GM23338 (cell line): ENCODE measurements at places on chromosomes 12 and 14. TPM values are rescaled to one million over a fixed set of nuclear protein-coding genes. Genes with fewer than 3 reads are reported as not detected.

DNA sequence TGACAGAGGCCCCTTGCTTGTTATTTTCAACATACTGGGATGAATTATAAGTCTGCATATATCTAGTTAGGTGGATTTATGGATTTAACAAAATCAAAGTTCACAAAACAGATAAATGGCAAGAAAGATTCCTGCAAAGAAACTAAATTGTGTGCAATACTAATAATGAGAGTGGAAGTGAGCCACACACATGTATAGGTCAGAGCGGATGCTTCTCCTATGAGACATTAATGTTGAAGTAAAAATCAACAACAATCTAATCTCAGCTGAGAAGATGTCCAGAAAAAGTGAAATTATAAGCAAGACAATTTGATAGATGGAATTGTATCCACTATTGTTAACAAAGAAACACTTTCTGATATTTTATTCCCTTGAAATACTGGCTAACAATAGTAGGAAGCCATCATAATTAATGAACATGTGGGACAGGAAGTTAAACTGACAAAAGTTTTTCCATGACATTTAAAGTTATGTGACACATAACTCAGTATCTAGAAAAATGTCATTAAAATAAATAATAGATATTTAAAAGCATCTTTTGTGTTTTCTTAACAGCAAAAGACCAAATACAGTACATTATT lies 39.7 kb downstream of the RAD51B start:
- H3K4me1 ChIP-seq: 0 out of 2 replicates have a peak, but pooled peaks cover 4% of the 10 kb centered on the region
- no peak for DNase-seq
- no peak overlapping the region for H3K27ac ChIP-seq
- H3K36me3 ChIP-seq: no peaks in the 10 kb centered on the region
- H3K27me3 ChIP-seq: no peaks in the 10 kb centered on the region

DNA sequence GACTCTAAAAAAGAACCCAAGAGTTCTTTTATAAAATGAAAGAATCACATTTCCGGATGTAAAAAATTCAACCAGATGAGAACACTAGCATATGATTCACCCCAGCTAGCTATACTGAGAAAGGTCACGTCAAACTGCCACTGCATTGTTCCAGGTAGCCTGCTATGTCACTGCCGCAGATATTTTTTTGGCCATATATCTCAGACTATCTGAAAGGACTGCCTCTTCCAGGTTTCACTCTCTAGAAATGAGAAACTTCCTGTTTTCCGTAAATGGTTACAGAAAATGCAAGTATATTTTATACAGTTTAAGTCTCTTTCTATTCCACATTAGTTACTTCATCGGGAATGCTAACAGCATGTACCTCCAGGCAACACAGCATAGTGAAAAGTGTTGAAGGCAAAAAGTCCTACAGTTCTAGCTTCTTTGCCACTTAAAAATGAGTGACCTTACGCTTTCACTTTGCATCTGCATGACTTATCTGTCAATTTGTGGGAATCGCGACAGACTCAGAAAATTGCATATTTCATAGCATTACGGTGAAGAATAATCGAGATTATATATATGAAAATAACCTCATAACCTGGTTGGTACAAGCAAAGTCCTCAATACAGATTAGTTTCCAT lies 105.2 kb downstream of the MED13L start:
- no peaks in the 10 kb centered on the region for H3K27me3 ChIP-seq
- peaks cover 53% of the 10 kb centered on the region for H3K4me1 ChIP-seq
- no peak overlapping the region for H3K27ac ChIP-seq

DNA sequence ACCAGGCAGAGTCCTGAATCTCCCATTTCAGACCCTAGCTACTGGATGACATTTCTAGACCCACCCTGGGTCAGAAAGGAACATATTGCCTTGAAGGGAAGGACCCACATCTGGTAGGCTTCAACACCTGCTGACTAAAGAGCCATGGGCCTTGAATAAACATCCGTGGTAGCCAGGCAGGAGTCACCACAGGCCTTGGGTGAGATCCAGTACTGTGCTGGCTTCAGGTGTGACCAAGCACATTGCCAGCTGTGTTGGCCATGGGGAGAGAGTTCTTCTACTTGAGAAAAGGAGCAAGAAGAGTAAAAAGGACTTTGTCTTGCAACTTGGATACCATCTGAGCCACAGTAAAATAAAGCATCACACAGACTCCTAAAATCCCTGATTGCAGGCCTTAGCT lies 332.6 kb downstream of the SLC16A7 start:
- no peaks in the 10 kb centered on the region for H3K36me3 ChIP-seq
- no peak overlapping the region for H3K27ac ChIP-seq
- H3K4me1 ChIP-seq: no peaks in the 10 kb centered on the region
- H3K27me3 ChIP-seq: no peaks in the 10 kb centered on the region

GRCh38 chr12:128137140-128137539 lies 129.8 kb upstream of the TMEM132C start:
- DNase-seq: no peak
- H3K4me1 ChIP-seq: no peaks in the 10 kb centered on the region
- no peak overlapping the region for H3K4me3 ChIP-seq
- peaks cover 4% of the 10 kb centered on the region; the same call in 1 of the 2 replicates for H3K36me3 ChIP-seq
- H3K27me3 ChIP-seq: no peaks in the 10 kb centered on the region

DNA sequence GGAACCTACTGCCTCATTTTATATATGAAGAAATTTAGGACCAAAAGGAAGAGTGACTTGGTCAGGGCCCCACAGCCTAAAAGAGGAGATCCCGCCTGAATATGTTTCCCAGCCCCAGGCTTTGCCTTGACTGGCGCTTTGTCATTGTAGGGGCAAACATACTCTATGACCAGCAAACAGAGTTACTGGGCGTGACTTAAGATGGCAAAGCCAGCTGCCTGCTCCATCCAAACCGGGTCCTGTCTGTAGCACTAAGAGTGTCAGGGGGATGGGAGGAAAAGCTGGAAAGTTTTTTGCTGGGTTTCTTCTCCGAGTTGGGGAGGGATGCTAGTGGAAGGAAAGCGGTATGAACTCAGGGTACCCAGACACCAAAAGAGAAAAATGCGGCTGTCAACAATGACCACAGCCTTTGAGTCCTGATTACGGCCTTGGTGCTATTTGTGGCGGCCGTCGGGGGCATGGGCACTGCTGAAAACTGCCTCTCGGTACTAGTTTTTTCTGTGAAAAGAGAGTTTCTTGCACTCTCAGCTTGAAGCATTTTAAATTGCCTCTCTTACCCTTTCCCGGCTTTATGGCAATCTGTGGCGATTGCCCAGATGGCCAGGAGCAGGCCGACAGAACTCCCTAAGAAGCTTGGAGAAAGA lies 82.7 kb downstream of the PRIMA1 start:
- H3K4me1 ChIP-seq: no peaks in the 10 kb centered on the region
- H3K4me3 ChIP-seq: no peak overlapping the region
- no peaks in the 10 kb centered on the region for H3K36me3 ChIP-seq
- H3K27me3 ChIP-seq: no peaks in the 10 kb centered on the region
- no peak overlapping the region for H3K27ac ChIP-seq
- DNase-seq: no peak

DNA sequence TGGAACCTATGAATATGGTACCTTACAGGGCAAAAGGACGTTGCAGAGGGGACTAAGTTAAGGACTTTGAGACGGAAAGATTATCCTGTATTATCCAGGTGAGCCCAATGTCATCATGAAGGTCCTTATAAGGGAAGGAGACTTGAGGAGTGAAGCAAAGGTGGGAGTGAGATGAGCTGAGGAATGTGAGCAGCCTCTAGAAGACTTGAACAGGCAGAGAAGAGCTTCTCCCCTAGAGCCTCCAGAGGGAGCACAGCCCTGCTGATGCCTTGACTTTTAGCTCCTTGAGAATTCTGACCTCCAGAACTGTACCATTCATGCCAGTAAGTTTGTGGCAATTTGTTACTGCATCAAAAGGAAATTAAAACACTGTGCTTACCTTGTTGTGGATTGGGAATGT lies 41.8 kb upstream of the DCD start:
- H3K4me3 ChIP-seq: no peak overlapping the region
- H3K27ac ChIP-seq: no peak overlapping the region
- no peaks in the 10 kb centered on the region for H3K27me3 ChIP-seq
- no peaks in the 10 kb centered on the region for H3K36me3 ChIP-seq
- H3K4me1 ChIP-seq: peaks cover 8% of the 10 kb centered on the region

DNA sequence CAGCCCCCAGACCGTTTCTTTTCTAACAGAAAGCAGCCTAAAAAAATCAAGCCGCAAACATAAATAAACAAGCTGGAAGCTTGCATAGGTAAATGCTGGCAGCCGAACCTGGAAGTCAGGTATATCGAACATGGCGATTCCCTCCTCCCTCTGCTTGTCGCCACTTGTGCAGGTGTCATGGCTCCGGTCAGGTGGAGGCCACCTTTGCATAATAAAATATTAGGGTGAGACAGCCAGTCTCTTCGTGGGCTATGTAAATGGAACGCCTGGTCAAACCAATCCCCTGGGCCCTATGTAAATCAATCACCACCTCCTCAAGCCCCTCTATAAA lies 223.9 kb upstream of the DAAM1 start:
- no peaks in the 10 kb centered on the region for H3K36me3 ChIP-seq
- H3K4me1 ChIP-seq: peaks cover 8% of the 10 kb centered on the region
- DNase-seq: no peak
- no peak overlapping the region for H3K4me3 ChIP-seq
- no peaks in the 10 kb centered on the region for H3K27me3 ChIP-seq
- no peak overlapping the region for H3K27ac ChIP-seq

DNA sequence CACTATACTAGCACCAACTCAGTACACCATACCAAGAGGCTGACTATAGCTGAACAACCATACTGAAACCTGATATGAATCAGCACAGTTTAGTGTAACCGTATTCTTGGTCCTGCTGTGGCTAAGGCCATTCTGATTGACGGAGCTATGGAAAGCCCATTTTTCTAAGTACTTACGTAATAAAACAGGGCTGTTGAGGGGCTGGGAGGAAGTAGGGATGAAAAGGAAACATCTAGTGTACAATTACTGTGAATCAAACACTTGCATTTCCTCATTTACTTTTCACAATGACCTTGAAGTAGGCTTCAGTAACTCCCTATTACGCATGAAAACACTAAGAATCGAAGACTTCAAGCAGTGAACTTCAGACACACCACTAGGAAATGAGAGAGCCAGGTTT lies 198.2 kb downstream of the BTG1 start:
- H3K36me3 ChIP-seq: no peaks in the 10 kb centered on the region
- H3K27me3 ChIP-seq: no peaks in the 10 kb centered on the region
- H3K4me1 ChIP-seq: no peaks in the 10 kb centered on the region
- no peak overlapping the region for H3K4me3 ChIP-seq

DNA sequence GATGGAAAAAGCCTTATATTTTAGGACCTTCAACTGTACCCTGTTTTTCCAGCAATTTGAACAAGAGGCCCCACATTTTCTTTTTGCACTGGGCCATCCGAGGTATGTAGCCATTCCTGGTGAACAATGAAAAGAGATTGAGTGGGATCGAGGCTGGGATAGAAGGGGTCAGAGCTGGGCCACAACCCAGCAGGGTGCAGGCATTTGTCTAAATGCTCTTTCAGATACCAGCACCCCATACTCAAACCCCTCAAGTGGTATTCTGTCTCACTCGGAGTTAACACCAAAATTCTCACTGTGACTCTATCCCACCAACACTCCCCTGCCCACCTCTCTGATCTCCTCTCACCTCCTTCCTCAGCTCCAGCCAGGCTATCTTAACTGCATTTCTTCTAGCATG lies 26.8 kb downstream of the DUSP6 start:
- peaks cover 15% of the 10 kb centered on the region for H3K4me1 ChIP-seq
- no peak overlapping the region for H3K27ac ChIP-seq
- no peaks in the 10 kb centered on the region for H3K36me3 ChIP-seq
- no peaks in the 10 kb centered on the region for H3K27me3 ChIP-seq
- no peak overlapping the region for H3K4me3 ChIP-seq

DNA sequence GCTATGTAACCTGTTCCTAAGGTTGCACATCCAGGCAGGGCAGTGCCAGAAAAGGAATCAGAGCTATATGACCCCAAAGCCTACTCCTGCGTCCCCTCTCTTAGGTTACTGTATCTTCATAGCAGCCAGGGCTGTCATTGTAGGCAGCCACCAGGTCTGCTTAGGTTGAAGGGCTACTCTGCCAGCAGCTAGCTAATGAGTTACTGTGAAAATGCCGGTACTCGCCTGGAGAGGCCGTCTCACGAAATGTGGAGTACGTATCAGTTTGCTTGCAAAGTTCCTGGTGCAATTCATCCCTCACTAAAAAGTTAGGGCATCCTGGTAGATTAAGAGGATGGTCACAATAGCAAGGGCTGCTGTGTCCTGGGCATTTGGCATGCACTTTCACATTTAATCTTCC lies 50.9 kb downstream of the RPH3A start:
- H3K27ac ChIP-seq: no peak overlapping the region
- H3K4me3 ChIP-seq: no peak overlapping the region
- H3K4me1 ChIP-seq: peaks cover 20% of the 10 kb centered on the region
- DNase-seq: no peak

DNA sequence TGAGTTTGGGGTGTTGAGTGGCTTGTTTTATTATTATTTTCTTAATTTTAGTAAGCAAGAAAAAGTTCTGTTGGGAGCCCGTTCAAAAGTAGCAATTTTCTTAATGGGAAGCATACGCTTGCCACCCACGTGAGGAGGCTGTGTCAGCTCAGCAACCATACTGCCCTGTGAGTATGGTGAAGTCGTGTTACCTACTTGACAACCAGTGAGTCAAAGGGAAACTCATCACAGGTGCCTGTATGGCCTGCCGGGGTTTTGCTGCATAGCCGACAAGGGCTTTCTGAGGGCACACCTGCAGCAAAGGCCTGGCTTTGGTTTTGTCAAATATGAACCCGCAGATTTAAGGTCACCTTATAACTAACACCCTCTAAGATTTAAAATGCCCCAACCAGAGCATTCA lies 31.1 kb downstream of the PITPNM2 start:
- no peaks in the 10 kb centered on the region for H3K36me3 ChIP-seq
- no peak for DNase-seq
- H3K27ac ChIP-seq: no peak overlapping the region

DNA sequence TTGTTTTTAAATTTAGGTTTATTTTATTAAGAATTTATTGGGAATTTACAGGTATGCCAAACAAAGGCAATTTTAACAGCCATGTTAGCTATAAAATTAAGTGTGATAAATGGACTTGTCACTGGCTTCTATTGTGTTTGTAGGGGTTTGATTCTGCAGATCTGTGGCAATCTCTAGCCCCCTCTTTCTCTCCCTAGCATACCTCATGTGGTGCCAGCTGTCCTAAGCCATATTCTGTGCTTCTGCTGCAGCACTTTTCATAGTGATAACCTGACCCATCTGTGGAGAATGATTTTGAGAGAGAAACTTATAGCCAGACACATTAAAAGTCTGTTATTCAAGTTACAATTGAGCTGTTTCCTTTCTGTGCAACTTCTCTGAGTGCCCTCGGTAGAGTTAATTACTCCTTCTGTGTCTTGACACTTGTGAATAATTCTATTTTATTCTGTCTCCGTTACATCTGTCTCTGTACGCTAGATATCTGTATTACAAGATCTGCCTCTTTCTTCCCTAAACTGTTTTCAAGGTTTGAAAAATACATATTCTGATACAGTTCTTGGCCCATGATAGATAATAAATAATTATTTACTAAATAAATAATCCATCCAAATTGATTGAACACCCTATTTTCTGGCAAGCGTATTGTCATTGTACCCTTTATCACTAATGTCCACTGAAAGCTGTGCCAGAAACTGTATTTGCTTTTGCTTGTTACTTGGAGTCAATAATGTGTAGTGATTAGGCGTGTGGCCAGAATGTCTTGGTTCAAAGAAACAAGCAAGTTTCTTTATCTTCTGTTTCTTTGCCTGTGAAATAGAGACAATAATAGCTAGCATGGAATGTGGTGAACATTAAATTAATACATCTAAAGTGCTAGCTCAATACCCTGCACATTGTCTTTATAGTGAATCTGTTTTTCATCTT lies 40.0 kb downstream of the FRS2 start:
- DNase-seq: no peak
- H3K27ac ChIP-seq: no peak overlapping the region

The MBIP gene
- 24.4 TPM in 2 replicates for total RNA-seq

The SYNDIG1L gene
- total RNA-seq: 1.6 and 2.1 TPM in 2 replicates

The SLCO1A2 gene
- 10.8 and 25.2 TPM in 2 replicates for total RNA-seq

The RECQL gene
- total RNA-seq: 45.8 and 47.2 TPM in 2 replicates

The MANSC4 gene
- total RNA-seq: not detected in 2 replicates

The KLRG1 gene
- total RNA-seq: 5.1 and 8.0 TPM in 2 replicates

The NEUROD4 gene
- total RNA-seq: 0.07 TPM in 1 of 2 replicates, not detected in the other

The REP15 gene
- total RNA-seq: 0.38 and 0.66 TPM in 2 replicates

The IFI27 gene
- total RNA-seq: 0.23 and 0.49 TPM in 2 replicates
